SW480 (cell line): ENCODE measurements at places on chromosomes 3 and 15.

- no peak for DNase-seq
These were observed 123.0 kb upstream of the PROK2 start for GRCh38 chr3:71907996-71908395.

- DNase-seq: no peak
These were observed 8.7 kb upstream of the ACSBG1 start for GRCh38 chr15:78243058-78243457.

- no peak for DNase-seq
These were observed 8.0 kb upstream of the ANKRD28 start for GRCh38 chr3:15805756-15806266.

DNA sequence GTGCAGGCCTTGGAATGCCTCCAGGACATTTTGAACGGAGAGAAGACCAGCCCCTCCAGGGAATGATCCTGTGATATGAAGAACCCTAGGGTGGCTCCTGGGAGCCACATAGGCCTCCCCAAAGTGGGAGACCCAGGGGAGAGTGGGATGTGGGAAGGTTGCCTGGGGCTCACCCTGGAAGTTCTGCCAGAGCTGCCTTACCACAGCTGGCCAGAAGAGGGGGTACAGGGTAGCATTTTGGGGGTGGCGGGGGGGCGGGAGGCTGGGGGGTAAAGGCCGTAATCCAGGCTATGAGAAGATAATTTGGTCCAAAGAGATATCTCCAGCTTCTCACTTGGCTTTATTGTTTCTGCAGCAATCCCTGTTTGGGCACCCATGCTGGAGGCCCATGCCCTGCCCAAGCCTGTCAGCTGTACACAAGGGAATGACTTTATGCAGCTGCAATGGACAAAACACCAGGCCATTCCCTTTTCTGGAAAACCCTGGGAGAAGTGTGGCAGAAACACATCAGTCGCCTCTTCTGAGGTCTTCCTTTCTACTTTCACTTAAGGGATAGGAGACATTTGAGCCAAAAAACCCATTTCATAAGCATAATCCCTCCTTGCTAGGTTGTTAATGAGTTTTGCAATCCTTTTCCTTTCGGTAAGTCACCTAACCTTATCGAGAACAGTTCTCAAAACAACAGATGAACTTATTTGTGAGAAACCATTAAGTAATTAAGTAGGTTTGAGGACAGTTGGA is 11.0 kb upstream of the MUSTN1 start:
- no peak for DNase-seq

DNA sequence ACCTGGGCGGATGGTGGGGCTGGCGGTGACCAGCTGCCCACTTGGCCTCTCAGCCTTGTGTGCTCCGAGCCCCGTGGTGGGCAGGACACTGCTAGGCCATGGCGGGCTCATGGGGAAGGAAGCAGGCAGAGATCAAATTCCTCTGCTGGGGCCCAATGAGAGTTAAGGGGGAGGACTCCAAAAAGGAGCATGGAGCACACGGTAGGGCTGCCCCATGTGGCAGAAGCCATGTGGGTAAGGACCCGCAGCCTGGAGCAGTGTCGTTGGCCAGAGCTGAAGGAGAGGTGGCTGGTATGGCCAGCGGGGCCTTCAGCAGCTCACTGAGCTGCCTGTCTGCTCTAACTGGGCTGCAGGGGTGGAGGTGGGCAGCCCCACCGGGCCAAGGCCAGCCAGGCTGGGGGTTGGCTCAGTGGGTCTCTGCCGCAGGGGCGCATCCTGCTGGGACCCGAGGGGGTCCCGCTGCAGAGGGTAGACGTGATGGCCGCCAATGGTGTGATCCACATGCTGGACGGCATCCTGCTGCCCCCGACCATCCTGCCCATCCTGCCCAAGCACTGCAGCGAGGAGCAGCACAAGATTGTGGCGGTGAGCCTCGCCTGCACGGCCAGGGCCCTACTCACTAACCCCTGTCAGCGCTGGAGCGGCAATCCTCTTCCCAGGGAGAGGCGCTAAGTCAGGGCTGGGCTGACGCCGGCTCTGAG is 11.3 kb downstream of the STAB1 start:
- no peak for DNase-seq

- DNase-seq: no peak
These were observed 256.9 kb downstream of the RYR3 start for GRCh38 chr15:33567652-33568051.

DNA sequence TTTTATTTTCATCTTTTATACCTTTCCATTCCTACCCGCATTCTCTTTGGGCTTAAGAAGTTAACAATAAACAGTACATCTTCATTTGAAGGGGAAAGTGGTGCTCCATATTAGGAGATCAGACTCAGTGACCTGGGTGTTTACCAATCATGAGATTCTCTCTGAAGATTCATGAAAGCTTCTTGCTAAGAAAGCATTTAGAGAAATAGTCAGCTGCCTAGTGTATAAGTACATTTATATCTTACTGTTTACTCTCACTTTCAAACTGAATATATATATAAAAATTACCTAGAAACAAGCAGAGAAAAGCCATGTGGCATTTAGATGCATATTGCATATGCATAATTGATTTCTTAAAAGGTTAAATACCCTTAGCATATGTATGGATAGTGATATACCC is 100.5 kb downstream of the KCNH8 start:
- DNase-seq: no peak

DNA sequence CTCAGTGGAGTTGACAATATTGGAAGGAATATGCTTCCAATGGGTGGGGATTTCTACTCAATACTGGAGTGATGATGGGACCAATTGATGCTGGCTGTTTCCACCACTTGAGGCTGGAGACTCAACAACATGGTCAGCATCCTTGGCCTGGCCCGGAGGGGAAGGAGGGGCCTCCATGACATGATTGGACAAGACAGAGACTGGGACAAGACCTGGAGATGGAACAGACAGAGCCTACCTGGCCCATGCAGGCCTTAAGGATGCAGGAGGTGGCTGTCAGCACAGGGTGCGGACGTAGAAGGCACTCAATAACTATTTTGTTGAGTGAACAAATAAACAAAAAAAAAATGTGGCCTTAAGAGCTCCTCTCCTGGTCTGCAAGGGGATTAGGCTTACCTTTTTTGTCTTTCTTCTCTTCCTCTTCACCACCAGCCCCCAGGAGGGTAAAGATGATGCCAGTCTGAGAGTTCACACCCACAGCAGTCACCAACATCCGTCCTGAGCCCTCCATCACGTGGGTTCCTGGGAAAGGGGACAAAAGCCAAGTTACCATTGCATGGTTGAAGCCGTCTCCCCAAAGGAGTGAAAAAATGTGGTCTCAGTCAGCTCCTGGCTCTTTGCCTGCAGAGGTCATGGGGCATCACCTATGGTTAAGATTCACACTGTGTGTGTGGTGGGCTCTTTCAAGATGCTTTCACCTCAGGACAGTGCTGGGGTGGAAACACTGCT is 67.1 kb upstream of the SEC13 start:
- DNase-seq: no peak

DNA sequence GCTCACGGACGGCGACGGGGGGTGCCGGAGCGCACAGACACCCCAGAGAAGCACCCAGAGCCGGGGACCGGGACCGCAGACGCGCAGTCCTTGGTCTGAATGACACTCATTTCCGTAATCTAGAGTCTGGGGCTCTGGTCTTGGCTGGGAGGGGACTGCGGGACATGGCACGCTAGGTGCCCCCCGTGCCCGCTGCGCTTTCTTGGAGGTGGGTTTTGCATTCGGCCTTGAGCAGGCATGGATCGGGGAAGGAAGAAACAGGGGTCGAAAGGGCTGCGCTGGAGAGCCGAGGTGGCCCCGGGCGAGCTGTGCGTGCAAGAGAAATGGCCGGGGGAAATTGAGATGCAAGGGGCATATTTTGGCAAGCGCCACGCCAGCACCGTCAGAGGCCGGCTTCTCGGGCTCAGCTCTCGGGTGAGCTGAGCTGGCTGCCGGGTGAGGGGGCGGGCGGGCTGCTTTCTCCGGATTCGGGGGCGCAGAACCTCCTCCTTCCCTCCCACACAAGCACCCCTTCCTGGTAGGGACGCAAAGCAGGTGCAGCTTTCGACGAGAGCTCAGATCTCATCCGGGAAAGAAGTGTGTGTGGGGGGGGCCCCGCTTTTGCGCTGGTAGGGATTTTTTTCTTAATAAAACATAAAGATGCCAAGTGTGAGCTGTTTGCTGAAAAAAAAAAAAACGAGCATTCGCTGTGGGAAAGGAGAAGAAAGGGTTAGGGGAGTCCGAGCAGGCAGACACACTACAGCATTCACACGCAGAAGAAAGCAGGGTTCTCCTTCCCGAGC is 963 bp upstream of the NTRK3 start:
- DNase-seq: no peak

- no peak for DNase-seq
These were observed 15.4 kb upstream of the KLF15 start for GRCh38 chr3:126372413-126373145.

GRCh38 chr3:101624857-101625256 is 50.9 kb downstream of the PCNP start:
- no peak for DNase-seq

GRCh38 chr3:133440652-133441051 is 40.8 kb downstream of the BFSP2 start:
- DNase-seq: no peak

DNA sequence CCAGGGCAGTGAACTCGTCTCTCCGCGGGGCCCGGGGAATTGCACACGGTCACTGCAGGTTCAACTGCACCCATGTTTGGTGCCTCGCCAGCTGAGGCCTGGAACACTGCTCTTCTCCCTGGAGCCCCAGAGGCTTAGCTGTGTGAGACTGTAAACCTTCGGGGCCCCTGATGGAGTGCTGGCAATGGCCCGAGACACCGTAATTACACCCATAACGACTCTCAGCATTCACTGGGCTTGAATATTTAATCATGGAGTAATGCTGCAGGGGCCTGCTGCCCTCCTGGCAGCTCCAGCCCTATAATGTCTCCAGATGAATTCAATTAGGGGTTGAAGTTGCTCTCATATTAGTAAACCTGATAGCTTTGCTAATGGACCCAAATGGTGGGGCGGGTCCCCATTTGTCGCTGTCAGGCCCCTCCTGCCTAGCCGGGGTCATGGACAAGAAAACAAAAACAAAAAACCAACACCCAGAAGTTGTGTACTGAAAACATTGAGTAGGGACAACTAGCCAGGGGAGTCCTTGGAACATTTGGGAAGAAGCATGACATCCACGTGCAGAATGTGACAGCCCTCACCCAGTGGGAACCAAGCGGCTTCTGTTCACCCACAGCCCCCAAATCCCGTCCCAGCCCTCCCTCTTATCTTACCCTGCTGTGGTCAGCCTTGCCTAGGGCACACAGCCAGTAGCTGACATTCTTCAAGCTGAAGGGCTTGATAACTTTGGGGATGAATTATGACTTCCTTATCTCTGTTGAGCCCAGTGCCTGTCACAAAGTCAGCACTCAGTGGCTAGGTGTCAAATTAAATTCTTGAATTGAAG is 74.3 kb upstream of the SCN5A start:
- DNase-seq: no peak

DNA sequence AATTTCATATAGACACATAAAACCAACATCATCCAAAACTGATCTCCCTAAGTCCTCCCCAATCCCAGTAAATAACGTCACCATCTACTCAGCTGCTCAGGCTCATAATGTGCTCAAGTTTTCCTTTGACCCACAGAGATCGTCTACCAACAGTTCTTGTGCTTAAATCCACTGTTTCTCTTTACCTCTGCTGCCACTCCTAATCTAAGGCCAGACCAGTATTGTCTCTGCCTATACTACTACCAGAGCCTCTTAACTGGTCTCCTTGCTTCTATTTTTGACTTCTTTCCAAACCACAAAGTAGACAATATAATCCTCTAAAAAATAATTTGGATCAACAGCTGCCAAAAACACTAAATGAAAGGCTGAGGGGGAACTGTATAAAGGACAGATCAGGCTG is 65.3 kb downstream of the CLASP2 start:
- DNase-seq: no peak
